ENCODE measurements at places on chromosomes 3 and 15.

DNA sequence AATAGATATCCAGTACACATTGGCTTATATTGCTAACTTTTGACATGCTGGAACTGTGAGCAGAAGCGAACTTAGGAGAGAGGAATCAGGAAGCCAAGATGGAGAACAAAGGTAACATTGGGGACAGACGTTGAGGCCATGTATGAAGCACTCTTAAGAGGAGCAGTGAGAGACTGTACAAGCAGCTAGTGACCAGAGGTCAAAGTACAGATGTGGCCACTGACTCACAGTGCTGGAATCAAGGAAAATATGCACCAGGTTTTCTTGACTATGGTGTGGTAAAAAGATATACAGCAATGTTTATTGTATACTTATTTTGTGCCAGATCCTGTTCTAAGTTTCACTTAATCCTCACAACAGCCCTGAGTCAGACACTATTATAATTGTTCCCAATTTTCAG, 2.0 kb upstream of the IL20RB start:
- DNase-seq = no peak

GRCh38 chr3:7607083-7607482, 746.2 kb downstream of the GRM7 start:
- no peak for DNase-seq

- no peak for DNase-seq
These were observed 21.6 kb downstream of the P3H2 start for GRCh38 chr3:190099099-190099498.

DNA sequence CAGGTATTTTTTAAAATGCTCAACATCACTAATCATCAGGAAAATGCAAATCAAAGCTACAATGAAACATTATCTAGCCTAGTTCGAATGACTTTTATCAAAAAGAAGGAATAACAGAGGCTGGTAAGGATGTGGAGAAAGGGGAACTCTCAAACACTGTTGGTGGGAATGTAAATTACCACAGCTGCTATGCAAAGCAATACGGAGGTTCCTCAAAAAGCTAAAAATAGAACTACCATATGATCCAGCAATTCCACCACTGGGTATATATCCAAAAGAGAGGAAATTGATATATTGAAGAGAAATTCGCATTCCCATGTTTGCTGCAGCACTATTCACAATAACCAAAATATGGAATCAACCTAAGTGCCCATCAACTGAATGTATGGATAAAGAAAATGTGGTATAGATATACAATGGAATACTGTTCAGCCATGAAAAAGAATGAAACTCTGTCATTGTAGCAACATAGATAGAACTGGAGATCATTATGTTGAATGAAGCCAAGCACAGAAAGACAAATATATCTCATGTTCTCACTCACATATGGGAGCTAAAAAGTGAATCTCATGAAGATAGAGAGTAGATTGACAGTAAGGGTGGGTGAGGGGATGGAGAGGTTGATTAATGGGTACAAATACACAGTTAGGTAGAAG, 19.7 kb upstream of the CLN6 start:
- DNase-seq = no peak

DNA sequence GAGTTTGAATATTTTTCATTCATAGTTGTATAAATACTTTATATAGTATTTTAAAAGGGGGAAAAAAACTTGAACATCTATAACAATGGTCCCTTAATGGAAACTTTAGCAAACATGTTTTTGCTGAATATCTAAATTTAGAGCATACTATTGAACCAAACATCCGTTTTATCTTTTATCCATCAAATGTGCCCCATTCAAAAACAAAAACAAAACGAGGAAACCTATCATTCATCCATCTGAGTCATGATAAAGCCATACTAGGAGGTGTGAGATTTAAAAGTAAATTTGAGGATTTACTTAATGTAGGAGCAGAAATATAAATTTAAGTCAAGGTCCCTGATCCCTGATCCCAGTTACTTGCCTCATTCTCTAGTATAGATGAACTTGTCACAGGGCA, 463.6 kb upstream of the MDFIC2 start:
- DNase-seq = no peak

DNA sequence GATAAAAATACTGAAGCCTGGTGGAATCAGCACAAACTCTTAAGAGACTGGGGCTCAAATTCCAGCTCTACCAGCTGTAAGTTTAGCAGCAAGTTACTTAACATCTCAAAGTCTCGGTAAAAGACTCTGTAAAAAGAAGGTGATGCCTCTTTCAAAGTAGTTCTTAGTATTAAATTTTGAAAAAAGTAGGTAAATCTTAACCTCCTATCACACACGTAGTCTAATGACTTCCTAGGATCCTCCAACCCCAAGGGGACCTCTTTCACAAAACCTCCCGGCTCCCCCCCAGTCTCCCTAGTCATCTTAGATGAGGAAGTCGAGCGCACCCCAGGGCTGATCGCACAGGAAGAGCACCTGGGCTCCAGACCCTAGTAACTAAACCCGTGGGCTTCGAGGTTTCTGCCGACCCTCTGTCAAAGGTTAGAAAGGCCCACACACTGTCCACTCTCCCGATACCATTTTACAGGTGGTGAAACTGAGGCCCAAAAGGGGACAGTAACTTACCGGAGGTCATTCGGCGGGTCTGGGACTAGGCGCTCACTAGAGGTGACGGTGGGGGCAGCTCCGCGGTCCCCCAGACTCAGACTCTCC, 427 bp downstream of the MBD4 start:
- no peak for DNase-seq

DNA sequence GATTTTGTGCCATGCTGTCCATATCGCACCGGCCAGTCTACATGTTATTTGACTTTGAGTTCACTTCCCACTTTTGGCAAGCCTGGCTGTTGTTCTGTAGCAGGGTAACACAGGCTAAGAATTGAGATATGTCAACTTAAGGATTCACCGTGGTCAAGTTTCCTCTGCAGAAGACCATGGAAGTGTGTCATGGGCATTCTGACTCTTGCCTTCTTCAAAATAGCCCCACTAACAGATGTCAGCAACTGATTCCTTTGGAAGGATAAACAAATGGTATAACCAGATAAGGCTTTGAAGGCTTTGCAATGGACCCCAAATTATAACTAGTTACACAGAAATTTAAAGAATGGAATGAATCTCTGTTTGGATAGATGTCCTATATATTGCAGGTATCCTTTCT, 20.1 kb upstream of the CD47 start:
- DNase-seq = no peak
